DMS53 (cell line): ENCODE measurements at places on chromosomes 4 and X.

DNA sequence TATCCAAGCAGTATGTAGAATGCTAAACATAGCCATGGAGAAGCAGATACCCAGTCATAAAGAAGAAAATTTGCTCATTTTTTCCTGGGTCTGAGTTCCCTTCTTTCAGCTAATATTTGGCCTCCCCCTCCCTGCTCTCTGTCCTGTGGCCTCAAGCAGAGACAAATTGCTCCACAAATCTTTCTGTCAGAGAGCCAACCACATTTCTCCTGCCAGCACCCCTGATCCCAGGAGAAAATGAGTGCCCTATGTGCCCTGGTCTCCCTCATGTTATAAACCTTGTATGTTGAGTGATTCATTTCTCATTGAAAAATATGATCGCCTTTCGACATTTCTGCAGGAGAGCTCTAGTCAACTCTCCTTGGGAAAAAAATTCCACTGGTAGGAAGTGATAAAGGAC, 82.0 kb downstream of the TMEM156 start:
- no peak for DNase-seq

- no peak for DNase-seq
These were observed 9.3 kb downstream of the SORCS2 start for GRCh38 chr4:7201420-7202305.

GRCh38 chr4:69984030-69984443, 11.7 kb upstream of the STATH start:
- DNase-seq, result peak; percentile 89

- no peak for DNase-seq
These were observed 7.0 kb upstream of the USO1 start for GRCh38 chr4:75717408-75717807.

DNA sequence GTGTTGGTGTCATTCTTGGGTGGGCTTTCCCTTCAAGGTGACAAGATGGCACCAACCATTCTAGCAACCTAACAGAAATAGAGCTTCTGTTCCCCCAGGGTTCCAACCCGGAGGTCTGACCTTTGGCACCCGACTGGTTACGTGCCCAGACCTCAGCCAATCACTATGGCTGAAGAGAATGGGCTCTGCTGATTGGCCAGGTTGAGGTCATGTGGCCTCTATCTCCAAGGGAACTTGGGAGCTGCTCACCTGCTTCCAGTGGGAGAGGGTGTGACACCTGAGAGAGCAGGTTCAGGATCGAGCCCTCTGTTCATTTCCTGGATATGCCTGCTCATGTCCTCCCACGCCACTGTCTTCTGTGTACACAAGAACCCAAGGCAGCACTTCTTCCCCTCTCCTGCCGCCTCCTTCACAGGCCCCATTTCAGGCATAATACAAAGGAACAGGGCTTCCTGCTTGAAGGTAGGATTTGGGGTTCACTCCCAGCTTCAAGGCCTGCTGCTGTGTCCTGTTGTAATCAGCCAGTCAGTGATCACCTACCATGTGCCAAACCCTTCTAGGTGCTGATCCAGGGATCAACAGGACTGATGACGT, 11.0 kb downstream of the SOWAHB start:
- no peak for DNase-seq

GRCh38 chrX:47160781-47161180, 15.8 kb downstream of the RBM10 start:
- DNase-seq, result no peak

DNA sequence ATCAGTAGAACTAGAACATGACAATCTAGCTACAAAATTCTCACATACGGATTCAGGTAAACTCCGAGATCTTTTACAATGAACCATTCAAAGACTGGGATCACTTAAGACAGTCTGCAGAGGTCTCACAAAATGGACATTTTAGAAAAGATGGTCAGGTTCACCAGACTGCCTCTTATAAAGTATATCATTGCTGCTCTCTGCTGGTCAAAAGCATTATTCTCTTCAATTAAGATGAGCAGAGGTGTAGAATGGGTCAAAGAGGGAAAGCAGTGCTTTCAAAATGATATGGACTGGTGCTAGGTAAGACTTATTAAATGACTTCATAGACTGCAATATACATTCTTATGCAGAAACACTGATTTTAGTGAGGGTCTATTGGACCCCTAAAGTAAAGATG, 434.7 kb downstream of the PACRGL start:
- peak; percentile 88 for DNase-seq

DNA sequence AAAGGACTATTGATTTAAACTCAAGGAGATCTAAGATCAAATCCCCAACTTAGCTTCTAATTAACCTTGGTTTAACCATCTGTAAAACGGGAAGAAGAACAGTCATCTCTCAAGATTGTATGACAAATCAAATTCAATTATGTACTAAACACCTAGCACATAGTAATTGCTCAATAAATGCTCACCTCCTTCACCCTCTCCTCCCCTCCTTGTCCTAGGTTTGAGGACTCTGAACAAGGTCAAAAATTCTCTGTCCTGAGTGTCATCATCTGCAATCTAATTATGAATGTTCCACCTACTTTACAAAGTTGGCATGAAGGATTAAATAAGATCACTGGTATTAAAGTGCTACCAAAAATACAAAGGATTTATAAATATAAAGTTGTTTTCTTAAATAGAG, 320.1 kb upstream of the PPARGC1A start:
- DNase-seq, result no peak

DNA sequence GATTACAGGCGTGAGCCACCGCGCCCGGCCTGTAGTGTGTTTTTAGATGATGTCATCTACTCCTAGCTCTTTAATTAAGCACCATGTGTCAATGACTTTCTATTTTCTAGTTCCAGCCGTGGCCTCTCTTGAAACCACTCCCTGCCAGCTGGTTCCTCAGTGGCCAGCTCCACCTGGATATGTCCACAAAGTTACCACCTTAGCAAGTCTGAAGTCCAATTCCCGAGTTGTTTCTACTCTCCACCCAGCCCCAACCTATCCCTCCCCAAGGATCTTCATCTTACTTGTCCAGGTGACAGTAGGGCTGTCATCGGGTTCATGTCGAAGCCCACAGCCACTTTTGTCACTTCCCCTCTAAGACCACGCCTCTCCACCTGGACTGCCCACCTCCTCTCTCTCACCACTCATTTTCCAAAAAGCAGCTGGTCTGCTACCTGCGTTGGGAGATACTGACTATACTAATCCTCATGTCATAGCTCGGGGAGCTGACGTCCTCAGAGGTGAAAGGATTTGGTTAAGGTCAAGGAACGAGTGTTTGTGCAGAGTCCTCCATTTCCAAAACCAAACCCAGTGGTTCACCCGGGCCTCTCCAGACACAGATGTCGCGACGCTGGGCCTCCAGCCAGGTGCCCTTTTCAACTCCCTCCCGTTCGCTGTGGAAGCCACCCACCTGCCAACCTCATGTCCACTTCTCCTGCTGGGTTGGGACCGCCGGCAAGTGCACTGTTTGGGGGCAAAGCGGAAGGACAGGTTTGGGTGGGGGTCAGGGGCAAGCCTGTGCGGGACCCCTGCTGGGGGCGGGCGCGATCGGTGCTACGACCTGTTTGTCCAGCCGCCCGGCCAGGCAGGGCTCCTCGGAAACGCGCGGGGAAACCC, 704 bp downstream of the FAM3A start:
- peak; percentile 82 for DNase-seq

DNA sequence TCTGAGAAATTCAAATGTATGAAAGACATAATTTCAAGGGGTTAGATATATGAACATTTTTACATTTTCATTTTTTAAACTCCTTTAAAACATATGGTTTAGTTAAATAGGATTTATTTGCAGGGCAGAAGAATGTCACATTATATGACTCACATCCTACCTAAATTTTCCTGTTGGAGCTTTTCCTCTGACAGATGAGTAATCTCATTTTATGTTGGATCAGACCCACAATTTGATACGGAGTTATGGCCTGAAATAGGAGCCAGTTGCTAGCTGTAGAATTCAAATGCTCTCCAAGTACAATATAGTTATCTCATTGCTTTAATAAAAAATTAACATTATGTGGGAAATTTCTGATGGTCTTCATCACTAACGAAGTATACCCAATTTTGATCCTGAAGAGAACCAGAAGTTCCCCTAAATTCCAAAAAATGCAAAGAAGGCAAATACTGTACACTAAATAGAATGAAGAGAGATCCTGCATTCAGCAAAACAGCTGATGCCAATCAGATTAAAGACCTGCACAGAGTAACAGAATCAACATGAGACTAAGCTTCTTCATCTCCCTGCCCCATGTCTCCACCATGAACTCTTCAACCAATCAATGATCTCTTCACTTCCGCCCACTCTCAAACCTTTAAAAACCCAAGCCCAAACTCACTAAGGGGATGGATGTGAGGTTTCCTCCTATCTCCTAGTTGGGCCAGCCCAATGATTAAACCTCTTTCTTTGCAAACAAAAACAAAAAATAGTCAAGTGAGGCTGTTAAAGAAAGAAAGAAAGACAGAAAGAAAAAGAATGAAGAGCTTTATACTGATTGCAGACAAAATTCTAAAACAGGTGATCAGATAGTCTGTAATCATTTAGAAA, 10.9 kb upstream of the EXOSC9 start:
- no peak for DNase-seq

GRCh38 chrX:41708486-41708885, 15.5 kb upstream of the GPR82 start:
- DNase-seq, result no peak

- DNase-seq, result no peak
These were observed 75.6 kb downstream of the BMPR1B start for GRCh38 chr4:94833394-94833793.

GRCh38 chr4:139853309-139853708, 187.7 kb downstream of the MGST2 start:
- peak; percentile 60 for DNase-seq

- DNase-seq, result no peak
These were observed 18.1 kb downstream of the SH3TC1 start for GRCh38 chr4:8217246-8217511.

DNA sequence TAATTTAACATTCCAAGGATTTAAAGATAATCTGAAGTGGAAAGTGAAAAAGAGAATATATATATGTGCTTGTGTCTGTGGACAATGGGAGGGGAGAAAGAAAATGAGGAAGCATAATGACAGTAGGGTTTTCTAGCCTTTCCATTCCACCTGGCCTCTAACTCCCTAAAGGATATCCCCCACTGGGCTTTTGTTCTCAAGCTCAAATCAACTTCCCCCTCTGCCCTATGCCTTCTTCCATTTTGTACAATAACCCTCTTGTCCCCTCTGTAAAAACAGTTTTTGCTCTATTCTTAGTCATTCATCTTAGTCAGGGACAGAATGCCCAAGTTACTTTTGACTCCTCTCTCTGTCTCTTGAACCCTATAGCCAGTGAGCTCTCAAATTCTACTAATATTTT, 23.6 kb downstream of the ANTXR2 start:
- no peak for DNase-seq

GRCh38 chr4:175935016-175935661, 123.1 kb upstream of the GPM6A start:
- DNase-seq, result peak; percentile 91

GRCh38 chr4:120777459-120777858, 145.1 kb downstream of the PRDM5 start:
- no peak for DNase-seq

- DNase-seq, result no peak
These were observed 22.5 kb downstream of the ZNF721 start for GRCh38 chr4:476501-476900.

DNA sequence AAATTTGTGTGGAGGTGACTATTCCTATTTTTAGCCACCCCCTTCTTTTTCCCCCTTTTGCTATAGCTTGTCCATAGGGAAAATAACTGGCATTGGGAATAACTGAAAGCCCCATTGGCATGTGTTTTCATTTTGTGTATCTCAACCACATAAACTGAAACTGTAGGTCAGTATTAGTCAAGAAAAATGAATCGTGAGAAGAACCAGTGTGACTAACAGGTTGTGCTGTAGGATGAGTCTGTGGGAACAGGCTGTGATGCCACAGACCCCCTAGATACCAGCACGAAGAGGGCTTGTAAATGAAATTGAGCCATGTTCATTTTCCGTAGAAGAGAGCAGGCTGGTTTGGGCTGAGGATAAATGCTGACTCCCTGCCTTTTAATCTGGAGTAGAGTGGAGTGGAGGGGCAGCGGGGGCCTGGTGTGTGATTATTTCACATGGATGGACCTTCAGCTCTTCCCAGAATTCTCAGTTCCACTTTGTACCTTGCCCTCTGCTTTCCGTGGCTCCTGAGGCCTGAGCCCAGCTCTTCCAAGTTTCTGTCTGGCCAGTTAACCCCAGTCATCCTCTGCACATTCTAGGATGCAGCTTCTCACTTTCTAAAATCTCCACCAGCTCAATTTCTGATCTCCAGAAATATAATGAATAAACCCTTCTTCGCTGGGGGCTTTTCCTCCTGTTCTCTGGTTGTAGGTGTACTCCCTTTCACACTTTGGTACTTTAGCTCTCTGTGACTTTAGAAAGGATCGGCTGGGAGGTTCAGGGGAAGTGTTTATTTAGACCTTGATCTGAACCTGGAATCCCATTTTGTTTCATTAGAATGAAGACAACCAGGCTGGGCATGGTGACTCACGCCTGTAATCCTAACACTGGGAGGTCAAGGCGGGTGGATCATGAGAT, 37.3 kb downstream of the DCUN1D4 start:
- no peak for DNase-seq

GRCh38 chr4:152579916-152580315, 44.0 kb upstream of the FBXW7 start:
- no peak for DNase-seq

- DNase-seq, result peak; percentile 82
These were observed 3.7 kb upstream of the C4orf36 start for GRCh38 chr4:86895692-86896488.

- no peak for DNase-seq
These were observed 32.0 kb downstream of the HAND2 start for GRCh38 chr4:173498023-173498422.

- peak; percentile 88 for DNase-seq
These were observed at the start of gene HCCS for GRCh38 chrX:11111037-11111851. Gene HCCS, plus strand, starts transcription at chrX:11111332. Its CDS starts 729 bp downstream, at chrX:11112061.

DNA sequence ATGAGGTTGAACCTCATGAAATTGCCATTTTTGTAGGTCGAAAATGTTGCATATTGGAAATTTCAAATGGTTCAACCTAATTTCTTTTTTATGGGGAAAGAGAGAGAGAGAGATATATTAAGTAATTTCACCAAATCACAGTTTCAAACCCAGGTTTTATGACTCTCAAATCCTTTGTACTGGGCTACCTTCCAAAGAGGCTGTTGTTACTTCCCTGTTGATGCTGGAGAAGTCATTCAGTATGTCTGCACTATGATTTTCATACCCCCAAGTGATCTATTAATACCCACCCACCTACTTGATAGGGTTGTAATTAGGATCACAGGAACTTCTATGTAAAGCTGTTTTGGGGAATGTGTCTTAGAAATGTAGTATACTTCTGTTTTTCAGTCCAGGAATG, 109.9 kb downstream of the ZNF330 start:
- no peak for DNase-seq

- DNase-seq, result no peak
These were observed 648 bp downstream of the SYNPO2 start for GRCh38 chr4:118889312-118889691.

GRCh38 chr4:62901101-62901500, 1508.1 kb downstream of the TECRL start:
- DNase-seq, result no peak

DNA sequence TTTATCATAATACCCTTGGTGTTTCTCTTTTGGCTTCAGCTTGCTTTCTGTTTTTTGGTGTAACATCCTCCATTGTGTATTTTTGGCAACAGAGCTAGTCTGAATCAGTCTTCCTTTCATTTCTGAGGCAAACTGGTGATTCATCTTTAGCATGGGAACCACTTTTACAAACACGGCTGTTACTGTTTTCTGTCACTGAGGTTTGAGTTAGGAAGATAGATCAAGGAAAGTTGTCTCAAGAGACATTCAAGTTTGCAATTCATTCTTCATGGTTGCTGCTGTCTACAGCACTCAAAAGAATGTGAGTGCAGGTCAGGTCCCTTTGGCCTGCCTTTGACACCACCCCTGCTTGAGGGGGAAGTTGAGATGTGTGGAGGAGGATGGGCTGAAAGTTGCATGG, 36.3 kb downstream of the IL21 start:
- DNase-seq, result no peak
